ENCODE measurements at places on chromosomes 4 and X. TPM values are rescaled to one million over a fixed set of nuclear protein-coding genes. Genes with fewer than 3 reads are reported as not detected.

- no peak overlapping the region for H3K4me3 ChIP-seq
- H3K27me3 ChIP-seq, result no peaks in the 10 kb centered on the region
- no peaks in the 10 kb centered on the region for H3K36me3 ChIP-seq
- no peak overlapping the region for H3K27ac ChIP-seq
Measured at GRCh38 chrX:133781174-133781573, 204.2 kb downstream of the GPC3 start.

GRCh38 chr4:14269824-14270223 lies 642.3 kb upstream of the BOD1L1 start:
- H3K4me3 ChIP-seq, result no peak overlapping the region
- no peaks in the 10 kb centered on the region for H3K4me1 ChIP-seq
- no peaks in the 10 kb centered on the region for H3K27me3 ChIP-seq
- H3K36me3 ChIP-seq, result no peaks in the 10 kb centered on the region

- no peak overlapping the region for H3K27ac ChIP-seq
- no peaks in the 10 kb centered on the region for H3K4me1 ChIP-seq
- H3K27me3 ChIP-seq, result no peaks in the 10 kb centered on the region
- DNase-seq, result no peak
Measured at GRCh38 chrX:9420275-9421265, 44.3 kb upstream of the TBL1X start.

GRCh38 chrX:40146262-40147125 lies 48.7 kb upstream of the BCOR start:
- no peak for DNase-seq
- H3K36me3 ChIP-seq, result no peaks in the 10 kb centered on the region
- peaks cover 56% of the 10 kb centered on the region for H3K4me1 ChIP-seq

GRCh38 chr4:100988876-100989275 lies 358.4 kb downstream of the PPP3CA start:
- no peak overlapping the region for H3K4me3 ChIP-seq
- H3K36me3 ChIP-seq, result no peaks in the 10 kb centered on the region
- DNase-seq, result no peak
- no peak overlapping the region for H3K27ac ChIP-seq
- H3K27me3 ChIP-seq, result no peaks in the 10 kb centered on the region

GATA1 gene
- total RNA-seq, result 0.34 TPM

AMTN gene
- total RNA-seq, result not detected

MAP3K15 gene
- 1.3 TPM for total RNA-seq
